Stimulated activated CD4-positive, alpha-beta T cell treated with anti-CD3 and anti-CD28 coated beads, Interleukin-15, amount 100 ng/mL, for 1 hour (primary cell): ENCODE measurements at places on chromosomes 2 and 18.
A peak's percentile ranks its signal among the peaks of the same experiment; 100 is the strongest.

DNA sequence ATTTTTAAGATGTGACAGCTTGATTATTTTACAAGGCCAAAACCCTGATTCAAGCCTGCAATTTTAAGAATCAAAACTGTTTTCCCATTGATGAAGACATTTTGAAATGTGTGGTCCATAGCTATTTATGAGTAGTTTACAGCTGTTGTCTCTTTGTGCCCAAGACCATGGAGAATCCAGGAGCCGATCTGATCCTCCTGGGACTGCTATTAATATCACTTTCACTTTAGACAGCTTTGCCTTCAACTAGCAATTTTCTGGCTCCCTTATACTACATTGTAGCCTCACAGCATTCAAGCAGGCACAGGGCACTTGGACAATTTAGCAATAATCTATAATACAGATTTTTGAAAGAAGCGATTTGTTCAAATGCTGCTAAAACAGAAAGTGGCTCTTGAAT lies 172.9 kb downstream of the SLC8A1 start:
- DNase-seq, result no peak

- no peak for DNase-seq
These were observed 32.3 kb downstream of the SLC9A4 start for GRCh38 chr2:102505290-102505689.

DNA sequence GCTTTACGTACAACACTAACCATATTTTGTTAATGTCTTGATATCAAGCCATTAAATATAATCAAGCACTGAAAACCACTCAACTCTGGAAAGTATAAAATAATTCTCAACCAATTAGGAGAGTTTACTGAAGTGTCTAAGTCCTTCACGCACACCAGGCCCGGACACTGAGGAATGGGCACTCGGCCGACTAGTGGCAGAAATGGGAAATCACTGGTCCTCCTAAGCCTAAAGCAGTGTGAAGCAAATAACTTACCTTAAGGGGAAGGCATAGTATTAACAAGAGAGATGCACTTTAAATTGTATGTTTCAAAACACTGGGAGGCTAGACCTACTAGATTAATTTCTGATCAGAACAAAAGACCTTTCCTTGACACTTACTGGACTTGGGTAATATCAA lies 45.7 kb downstream of the FAM210A start:
- DNase-seq, result no peak

- no peak for DNase-seq
These were observed 22.2 kb downstream of the INPP5D start for GRCh38 chr2:233082222-233082930.

GRCh38 chr18:69874058-69874457 lies 73.6 kb downstream of the CD226 start:
- no peak for DNase-seq

DNA sequence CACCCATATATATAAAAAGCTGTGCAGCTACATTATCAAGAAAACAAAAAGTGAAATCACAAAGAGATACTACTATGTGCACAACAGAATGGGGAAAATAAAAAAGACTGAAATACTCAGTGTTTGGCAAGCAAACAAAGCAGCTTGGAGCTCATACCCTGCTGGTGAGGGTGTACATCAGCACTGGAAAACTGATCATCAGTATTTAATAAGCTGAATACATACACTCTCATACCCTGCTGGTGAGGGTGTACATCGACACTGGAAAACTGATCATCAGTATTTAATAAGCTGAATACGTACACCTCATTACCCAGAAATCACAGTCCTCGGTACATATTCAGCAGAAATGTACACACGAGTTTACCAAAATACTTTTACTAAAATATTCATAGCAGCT lies 220.8 kb downstream of the SPP2 start:
- no peak for DNase-seq

- DNase-seq, result no peak
These were observed 24.4 kb downstream of the RDH14 start for GRCh38 chr2:18536100-18536499.

DNA sequence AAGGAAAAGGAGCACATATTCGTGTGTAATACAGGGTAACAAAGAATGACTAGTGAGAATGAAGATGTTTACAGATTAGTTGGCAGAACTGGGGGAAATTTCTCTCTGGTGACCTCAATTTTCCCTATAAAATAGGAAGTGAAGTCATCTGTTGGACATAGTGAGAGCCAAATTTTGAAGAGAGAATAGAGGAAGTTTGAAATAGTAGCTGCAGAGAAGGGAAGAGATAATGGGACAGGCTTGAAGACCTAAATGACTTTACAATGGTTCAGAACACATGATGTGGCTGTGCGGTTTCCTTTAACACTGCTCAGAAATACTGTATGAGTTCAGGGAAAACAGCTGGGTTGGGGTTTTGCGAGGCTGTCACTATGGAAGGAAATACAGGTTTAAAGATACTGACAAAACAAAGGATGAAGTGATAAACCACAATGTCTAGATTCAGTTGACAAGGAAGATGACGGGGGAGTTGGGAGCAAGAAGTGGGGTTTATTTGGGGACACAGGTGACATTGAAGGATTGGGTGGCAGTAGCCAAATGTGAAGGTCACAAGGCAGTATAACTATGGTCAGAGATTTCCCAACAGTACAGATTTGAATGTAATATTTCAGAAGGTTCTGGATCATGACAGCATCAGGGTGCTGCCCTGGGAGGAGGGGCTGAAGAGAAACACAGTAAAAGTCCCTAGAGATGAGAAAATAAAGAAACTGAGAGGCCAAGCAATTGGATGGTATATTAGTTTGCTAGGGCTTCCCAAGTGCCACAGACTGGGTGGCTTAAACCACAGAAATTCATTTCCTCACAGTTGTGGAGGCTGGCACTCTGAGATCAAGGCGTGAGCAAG lies 82.6 kb upstream of the TANK start:
- DNase-seq, result peak; percentile 21

GRCh38 chr18:79687806-79688205 lies 8.2 kb downstream of the CTDP1 start:
- no peak for DNase-seq

DNA sequence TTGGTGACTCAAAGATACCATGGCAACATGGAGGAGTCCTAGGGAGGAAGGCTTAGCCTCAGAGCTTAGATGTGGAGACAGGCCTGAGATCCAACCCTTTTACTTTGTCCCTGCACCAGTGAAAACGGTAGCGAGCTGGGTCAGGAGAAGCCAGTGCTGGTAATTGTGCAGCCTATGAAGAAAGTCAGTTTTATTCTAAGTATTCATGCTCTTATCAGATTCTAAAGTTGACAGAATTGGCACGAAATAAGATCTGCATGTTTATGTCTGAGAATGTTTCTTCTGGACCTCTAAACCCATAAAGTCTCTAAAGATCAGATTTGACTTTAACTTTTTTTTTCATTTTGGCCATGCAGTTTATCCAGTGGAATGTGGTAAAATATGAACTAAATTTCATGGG lies 93.8 kb downstream of the SCG2 start:
- DNase-seq, result no peak

GRCh38 chr18:39380866-39381265 lies 1815.3 kb upstream of the CELF4 start:
- no peak for DNase-seq

GRCh38 chr2:121492409-121492808 lies 38.3 kb upstream of the RNU4ATAC start:
- no peak for DNase-seq

DNA sequence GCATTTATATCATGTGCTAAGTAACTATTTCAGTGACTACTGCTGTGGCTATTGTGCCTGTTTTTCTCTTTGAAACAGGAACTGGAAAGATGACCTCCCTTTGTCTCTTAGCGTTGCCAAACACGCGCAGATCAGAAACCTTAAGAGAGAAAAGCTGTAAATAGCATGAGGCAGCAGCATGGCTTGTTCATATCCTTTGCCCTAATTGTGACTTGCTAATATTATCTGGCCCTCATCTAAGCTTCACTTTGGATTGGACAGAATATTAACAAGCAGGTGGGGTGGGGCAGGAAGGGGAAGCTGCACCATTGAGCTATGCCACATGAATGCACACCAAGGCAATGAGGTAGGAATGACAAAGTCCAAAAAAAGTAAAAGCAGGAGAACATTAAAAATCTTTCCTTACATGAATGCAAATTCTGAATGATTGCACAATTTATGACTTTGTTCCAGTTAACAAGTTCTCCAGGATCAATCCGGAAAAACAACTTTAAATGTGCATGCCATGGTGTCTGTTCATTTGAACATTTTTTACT lies 128.4 kb downstream of the IRS1 start:
- DNase-seq, result no peak

DNA sequence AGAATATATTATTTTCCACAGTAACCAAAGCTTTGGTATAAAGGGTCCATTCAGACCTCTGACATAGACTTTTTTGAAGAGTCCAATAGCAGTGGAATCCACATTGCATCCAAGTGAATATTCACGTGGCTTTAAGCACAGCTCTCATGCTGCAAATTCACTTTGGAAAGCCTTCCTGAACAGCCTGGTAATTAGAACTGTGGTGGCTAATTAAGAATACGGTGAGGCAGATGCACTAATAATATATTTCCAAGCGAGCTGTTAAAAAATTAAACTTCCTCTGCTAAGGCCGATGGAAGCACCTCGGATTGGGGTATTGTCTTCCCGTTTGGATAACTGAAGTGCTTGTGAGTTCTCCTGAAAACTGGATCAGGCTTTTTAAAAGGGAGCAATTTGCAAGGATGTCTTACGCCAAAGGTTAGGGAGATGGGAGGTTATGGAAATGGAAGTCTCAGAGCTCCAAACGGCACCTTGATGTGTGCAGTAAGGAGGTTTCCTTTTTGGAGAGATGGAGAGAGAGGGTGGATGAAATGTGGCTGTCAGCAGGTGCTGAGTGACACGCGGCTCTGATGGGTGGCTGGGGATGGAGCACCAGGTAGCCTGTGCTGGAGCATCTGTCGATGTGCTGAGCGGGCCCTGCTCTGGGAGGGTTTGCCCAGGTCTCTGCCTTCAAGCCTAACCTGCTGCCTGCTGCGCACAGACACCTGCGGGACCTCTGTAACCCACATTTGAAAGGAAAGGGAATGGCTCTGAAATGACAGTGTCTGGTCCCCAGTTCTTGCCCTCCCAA lies 37.5 kb downstream of the CABLES1 start:
- no peak for DNase-seq

DNA sequence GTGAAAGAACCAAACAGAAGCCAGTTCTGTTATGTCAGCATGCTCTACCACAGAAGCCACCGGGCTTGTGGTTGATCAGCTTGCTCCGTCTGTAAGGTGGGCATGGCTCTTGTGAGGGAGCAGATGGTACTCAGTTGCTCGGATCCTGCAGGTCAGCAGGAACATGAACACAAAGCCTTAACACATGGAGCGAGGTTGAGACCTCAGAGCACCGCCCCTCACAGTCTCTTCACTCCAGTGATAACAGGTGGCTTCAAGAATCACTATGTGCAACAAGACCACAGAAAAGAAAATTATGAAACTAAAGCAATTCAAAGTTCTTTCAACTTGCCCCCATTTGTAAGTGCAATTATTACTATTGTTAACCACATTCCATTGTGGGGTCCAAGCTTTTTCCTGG lies 72.1 kb downstream of the OSBPL6 start:
- no peak for DNase-seq

DNA sequence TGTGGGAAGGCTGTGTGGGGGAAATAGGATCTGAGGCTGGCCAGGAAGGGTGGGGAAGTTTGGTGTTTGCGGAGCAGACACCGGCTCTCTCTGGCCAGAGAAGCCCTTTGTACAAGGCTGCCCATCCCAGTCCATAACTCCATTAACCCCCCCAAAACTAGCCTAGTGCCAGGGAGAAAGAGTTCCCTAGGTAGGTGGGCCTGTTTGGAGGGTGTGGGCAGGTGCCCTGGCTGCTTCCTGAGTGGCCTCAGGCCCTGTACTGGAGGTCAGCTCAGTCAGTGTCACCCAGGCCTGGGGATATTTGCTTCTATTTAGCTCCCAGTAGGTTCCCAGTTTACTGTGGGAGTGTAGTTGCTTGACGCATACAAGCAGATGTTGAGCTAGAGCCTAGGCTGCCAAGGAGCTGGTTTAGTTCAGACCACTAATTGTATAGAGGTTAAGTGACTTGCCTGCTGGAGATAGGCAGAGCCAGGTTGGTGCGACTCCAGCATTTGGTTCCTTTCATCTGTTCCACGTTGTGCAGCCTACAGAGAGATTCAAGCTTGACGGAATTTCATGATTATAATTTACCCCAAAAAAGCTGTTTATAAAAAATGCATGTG lies 2.9 kb upstream of the GREB1 start:
- DNase-seq, result no peak

DNA sequence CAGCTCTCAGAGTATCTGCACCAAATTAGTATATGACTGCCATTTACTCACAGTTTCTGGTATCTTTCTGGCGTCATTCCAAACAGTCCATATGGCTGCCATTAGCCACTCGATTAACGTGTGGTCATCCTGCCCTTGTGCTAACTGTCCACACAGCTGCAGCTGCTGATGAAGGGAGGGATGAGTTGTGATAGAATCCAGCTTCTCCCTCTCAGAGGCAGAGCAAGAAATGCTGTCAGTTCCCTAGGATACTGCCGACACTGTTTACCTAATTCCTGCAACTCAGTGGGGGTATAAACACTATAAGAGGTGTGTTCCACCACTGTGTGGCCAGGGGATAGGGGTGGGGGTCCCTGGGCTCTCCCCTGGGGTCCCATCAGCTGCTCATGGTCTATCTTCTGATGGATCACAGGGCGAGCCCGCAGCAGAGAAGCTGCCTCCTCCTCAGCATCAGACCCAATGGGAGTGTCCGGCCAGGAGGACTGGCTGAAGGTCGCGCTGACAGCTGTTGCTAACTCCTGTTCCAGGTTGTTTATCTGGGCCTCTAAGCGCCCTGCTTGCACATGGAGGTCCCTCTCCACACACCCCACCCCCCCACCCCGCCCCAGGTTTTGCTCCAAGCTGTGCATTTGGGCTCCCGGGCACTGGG lies 17.3 kb upstream of the KLHL23 start:
- DNase-seq, result no peak

DNA sequence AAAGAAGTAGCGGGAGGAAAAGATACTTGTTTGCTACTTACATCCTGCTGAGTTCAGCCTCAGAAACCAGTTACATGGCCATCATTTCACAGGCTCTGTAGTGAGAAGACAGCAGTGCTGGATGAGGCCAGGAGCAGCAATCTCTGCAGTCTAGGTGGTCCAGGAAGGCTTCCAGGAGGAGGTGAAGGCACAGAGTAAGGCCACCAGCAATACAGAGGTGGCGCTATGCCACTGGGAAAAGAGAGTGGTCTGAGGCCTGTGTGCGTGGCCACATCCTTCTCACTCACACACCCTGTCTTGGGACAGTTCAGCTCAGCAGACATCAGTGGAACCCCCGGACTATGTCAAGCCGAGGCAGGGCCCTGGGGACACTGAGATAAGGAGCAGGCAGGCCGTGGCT lies 162.7 kb downstream of the KLHL29 start:
- no peak for DNase-seq

GRCh38 chr18:46343931-46344372 lies 239.8 kb downstream of the HAUS1 start:
- peak; percentile 22 for DNase-seq
